ENCODE measurements at places on chromosomes 13 and 19.

DNA sequence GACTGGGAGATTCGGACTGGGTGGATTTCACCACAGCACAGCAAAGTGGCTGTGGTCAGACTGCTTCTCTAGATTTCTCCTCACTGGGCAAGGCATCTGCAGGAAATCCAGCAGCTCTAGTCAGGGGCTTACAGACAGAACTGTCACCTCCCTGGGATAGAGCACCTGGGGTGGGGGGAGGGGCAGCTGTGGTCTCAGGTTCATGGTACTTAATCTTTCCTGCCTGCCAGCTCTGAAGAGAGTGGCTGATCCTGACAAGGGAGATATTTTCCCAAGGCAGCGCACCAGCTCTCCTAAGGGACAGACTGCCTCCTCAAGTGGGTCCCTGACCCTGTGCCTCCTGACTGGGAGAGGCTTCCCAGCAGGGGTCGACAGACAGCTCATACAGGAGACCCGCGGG lies 212.8 kb upstream of the KLF12 start:
- DNase-seq, result no peak

DNA sequence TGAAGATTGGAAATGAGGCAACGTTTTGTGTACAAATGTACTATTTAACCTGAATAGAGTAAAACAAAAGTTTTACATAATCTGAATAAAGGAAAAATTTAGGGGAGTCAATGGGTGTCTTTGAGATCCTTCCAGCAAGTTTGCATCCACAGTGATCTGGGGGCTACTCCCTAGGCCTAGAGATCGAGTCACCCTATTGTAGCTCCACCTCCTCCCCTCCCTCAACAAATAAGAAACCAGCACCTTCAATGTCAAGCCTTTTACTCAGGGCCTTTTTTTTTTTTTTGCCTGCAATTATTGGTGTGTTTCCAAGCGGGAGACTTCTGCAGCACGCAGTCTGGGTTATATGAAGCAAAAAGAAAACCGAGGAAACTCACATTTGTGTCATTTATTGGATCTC lies 16.3 kb upstream of the RAP2A start:
- DNase-seq, result no peak

DNA sequence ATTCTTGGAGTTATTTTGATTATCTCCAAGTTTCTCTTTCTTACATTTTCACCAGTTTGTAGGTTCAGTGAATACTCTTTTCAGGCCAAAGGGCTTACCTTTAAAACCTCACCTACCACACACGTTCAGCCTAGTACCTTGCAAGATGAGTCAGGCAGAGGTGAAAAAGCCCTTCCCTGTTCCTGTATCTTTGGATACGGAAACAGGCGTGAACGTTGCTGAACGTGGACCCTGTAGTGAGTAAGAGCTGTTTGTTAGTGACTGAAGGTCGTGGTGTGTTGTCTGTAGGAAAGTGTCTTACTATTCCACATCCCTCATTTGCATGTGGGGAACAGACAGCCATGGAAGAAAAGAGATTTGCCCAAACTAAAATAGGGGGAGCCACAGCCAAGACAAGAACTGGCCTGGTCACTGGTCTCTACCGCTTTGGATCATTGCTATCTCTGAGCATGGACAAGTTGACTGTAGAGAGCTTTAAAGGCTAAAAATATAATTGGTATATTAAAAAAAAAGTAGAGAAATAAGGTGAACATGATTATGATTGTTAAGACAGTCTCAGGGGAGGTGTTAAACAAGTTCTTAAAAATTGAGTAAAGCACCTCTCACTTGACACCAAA lies 3.5 kb downstream of the CEBPG start:
- DNase-seq, result no peak

- peak; percentile 72 for DNase-seq
Measured at GRCh38 chr19:55484593-55485438, at the start of gene NAT14. TSS of gene NAT14 (plus strand) at chr19:55485188. CDS start at chr19:55485709, 521 bp downstream.

DNA sequence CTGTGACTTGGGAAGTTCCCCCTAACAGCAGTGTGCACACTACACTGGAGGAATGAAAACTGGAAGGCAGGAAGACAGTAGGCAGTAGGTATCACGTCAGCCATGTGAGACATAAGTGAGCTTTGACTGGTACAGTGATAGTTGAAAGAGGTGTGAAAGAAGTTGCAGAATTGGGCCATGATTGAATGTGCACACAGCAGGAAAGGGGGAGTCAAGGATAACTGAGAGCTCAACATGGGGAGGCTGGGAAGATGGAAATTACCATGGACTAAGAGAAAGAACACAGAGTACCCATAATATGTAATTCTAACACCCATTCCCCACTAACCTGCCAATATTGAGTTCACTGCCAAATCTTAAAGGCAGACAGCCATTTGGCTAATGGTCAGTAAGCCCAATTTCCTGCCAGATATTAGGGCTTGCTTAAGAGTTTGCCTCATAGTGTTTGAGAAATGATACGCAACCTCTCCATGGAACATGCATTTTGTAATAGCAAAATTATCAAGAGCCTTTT lies 321.7 kb downstream of the DCT start:
- no peak for DNase-seq

DNA sequence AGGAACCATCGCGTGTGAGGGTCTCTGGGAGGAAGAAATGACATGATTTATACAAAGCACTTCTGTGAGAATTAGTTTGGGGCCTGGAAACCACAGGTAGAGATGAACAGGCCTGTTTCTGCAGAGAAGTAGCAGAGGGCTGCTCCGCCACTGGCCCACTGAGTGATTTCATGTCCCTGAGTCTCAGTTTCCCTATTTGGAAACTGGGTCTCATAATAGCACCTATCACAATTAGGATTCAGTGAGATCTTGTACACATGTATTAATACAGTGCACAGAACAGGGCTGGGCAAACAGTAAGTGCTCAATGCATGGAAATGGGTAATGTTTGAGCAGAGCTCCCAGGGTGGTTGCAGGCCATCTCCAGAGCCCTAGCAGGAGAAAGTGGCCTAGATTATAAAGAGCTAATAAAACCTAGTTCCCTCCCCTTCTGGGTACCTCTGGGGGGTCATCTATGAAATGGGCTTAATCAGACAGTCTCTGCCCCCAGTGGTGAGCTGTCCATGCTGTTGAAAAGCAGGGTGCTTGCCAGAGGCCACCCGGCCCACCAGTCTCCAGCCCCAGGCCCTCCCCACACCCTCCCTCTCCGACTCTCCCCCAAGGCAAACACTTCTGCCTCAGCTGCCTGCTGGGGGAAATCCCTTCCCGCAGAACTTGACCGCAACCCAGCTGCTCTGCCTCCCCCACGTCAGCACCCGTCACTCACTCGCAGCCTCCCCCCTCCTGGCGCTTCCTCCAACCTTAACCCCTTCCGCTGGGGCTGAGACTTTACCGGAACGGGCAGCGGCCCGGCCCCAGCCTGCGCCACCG lies 4.5 kb downstream of the BCL3 start:
- peak; percentile 98 for DNase-seq

DNA sequence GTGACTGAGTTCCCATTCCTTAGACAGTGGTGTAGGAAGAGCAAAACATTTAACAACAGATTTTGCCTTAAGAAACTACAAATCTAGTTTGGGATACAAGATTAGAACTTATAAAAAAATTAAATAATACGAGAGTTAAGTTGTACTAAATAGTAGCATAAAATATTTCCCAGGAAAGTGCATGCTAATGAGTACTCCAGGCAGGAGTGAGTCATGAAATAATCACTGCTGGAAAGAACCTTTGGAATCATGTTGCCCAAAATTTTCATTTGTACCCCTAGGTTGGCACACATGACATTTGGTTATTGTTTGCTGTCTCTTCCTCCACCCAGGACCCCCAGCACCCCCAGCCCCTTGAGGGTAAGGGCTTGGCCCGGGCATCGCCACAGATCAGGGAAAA lies 26.3 kb upstream of the KL start:
- DNase-seq, result no peak

All from CD4-positive, alpha-beta T cell treated with Interleukin-21 for 1 hour (primary cell).